ENCODE measurements at places on chromosomes 7 and 10. TPM values are rescaled to one million over a fixed set of nuclear protein-coding genes. Genes with fewer than 3 reads are reported as not detected.

DNA sequence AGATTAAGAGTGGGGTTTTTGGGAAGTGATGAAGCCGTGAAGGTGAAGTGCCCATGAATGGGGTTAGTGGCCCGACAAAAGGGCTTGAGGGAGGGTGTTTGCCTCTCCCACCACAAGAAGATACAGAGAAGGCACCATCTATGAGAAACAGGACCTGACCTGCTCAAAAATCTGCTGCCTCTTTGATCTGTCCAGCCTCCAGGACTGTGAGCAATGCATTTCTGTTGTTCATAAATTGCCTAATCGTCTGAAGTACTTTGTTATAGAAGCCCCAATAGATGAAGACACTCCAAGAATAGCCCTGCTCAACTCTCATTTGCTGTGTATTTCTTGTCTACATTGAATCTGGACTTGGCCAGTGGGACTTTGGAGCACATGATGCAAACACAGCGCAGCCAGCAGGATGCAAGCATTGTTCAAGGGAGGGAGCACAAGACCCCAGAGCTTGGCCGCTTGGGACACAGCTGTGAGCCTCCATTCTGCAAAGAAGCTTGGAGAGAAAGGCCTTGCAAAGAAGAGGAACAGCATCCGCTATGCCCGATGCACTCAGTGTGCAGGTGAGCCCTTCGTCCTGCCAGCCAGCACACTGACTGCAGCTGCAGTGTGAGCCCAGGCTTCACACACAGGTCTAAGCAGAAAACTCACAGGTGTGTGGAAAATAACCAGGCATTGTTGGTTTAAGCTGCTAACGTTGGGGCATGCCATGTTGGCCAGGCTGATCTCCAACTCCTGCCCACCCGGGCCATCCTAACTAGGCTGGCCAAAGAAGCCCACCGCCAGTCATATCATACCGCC, 73.2 kb upstream of the KLF6 start:
- no peak for DNase-seq

DNA sequence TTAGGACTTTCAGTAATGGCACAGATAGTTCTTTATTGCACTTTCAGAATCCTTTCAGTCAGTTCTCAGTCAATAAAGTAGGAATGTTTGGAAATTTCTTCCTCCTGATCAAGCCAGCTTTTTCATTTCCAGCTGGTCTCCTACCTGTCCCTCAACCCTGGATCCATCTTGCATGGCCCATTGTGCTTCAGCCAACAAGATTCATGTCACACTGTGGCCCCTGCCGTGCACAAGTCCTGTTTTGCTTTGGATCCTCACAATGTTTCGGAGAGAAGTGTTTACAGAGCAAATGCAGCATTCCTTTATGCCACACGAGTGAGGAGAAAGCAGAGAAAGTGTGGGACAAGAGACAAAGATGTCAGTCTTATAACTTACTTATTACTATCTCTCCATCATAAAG, 1694.7 kb upstream of the LRRTM3 start:
- DNase-seq = no peak

GRCh38 chr10:60944058-60944909, at the start of gene RHOBTB1:
Gene RHOBTB1, minus strand, starts transcription at chr10:60944185. Its CDS starts 32,643 bp downstream, at chr10:60911542.
- peak; percentile 44 for DNase-seq

GRCh38 chr10:34254596-34254995, 560.5 kb downstream of the PARD3 start:
- peak; percentile 47 for DNase-seq

DNA sequence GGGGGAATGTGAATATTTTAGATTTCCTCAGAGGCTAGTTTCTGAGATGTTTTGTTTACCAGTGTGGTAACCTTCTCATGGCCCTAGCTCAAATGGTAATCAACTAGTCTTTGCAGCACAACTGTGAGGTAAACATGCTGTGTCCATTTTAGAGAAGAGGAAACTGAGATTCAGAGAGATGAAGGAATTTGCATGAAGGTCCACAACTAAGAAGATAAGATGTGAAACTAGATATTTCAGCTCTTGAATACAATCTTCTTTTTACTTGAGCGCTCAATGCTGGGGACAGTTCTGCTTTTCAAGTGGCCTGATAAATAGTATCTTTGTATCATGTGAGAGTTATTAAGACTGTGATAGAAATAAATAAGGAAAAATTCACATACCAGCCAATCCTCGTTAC, 245.4 kb downstream of the AUTS2 start:
- no peak for DNase-seq

- no peak for DNase-seq
Measured at GRCh38 chr10:50469778-50470193, 154.0 kb downstream of the SGMS1 start.

GRCh38 chr7:3989723-3990122, 688.7 kb downstream of the SDK1 start:
- no peak for DNase-seq

DNA sequence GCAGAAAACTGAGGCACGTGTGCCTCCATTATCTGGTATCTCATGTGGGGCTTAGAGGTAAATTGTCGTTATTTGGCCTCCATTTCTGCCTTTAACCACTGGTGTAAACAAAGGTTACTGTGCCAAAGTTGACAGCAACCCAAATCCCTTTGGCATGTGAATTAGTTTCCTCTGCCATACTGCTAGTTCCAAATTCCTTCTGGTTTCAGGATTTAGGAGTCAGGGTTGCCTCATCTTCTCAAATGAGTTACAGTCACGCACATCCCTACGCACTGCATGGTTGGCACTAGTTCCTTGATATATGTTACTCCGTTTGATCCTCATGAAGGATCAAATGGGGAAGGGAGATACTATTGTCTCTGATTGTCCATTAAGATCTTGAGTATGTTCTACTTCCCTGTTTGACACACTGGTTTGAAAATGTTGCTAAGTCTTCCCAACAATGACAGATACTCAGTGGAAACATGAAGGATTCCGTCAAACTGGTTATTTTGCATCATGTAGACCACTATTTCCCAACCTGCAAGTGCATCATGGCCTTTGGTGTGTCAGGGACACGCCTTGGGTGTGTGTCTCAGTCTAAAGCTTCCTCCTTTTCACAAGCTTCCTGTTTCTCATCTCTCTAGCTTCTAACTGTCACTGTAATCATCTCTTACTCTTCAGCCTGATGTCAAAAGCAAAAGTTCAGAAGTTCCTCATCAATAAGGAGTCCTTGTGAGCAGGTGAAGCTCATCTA, at the start of gene LIPN:
Gene LIPN (plus strand): TSS at position 655 of the 736 bp plus-strand sequence. CDS start 1,386 bp downstream, outside the sequence.
- no peak for DNase-seq

GRCh38 chr10:20668985-20669384, 228.1 kb downstream of the NEBL start:
- DNase-seq = no peak

DNA sequence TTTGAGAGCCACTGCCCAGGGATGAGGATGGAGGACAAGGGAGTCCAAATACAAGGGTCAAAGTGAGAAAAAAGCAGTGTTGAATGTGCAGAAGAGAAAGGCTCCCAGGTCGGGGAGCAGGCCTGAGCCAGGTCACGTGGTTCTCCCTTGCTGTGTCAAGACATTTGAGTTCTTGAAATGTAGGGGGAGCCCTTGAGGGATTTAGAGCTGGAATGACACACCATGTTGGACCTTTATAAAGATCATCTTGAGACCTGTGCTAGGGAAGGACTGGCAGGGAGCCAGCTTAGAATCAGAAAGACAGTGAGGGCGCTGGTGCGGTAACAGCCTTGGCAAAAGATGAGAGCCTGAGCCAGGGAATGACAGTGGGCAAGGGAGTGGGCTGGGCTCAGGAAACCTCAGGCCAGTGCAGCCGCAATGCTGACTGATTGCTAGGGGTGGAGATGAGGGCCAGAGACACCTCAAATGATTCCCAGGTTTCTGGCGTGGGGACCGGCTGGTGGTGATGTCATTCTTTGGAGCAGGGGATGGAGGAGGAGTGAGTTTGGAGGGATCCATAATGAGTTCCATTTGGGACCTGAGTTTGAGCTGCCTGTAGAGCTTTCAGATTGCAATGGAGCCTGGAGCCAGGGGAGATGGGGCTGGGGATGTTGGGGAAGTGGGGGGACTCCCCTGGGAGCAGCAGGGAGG, 120.1 kb downstream of the PTPN20 start:
- DNase-seq = no peak

DNA sequence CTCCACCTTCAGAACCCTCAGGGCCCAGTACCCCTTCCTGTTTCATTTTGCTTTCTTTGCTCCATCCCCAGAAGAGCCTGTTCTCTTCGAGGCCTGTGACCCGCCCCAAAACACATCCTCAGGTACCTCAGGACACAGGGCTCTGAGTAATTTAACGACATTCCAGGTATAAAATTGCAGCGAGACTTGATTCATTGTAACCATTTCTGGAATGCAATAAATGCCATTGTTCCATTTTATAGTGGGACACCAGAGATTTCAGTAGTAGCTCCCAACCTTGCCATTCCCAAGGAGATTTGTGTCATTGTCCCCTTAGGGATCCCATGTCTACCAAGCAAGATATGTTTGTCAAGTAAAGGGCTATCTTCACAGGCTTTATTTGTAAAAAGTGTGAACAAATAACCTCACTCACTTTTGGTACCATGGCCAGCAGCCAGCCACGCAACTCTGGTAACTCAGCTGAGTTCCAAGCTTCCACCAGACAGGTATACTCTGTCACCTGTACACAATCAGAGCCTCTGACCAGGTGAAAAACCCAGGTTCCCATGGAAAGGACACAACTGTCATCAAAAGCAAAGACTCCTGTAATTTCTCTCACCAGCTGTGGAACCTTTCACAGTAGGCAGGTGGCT, 441.3 kb downstream of the PLXNA4 start:
- no peak for DNase-seq

DNA sequence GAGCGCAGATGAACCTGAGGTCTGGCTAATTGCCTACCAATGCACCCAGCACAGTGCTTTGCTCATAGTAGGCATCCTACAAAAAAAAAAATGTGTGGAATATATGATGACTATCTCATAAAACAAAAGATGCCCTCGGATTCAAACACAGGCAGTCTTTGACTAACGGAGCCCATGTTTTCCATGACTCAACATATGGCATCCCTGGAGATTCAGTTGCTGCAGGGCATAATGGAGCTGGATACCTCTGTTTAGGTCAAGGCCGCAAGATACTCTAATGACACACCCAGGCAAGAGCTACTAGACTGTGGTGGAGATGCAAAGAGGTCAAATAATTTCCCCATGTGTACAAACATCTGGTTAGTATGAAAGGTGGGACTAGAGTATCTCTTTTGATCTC, 16.3 kb downstream of the CUBN start:
- DNase-seq = no peak

DNA sequence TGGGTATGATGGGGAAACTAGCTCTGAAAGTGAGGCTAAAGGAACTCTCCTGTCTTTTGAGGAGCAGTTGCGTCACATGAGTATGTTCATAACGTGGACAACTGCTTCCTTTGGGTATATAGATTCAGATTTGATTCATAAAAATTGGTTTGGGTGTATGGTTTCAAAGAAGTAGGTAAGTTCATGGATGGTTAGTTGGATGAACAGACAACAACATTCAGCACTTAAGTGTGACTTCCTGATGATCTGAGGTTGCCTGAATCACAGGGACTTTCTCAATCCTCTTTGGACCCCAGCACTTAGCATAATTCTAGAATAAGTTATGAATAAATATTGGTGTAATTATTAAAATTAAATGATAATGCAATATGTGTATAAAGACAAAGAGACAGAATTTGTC, 43.4 kb downstream of the MACC1 start:
- no peak for DNase-seq

GRCh38 chr7:14851610-14852009, 50.9 kb downstream of the DGKB start:
- no peak for DNase-seq

DNA sequence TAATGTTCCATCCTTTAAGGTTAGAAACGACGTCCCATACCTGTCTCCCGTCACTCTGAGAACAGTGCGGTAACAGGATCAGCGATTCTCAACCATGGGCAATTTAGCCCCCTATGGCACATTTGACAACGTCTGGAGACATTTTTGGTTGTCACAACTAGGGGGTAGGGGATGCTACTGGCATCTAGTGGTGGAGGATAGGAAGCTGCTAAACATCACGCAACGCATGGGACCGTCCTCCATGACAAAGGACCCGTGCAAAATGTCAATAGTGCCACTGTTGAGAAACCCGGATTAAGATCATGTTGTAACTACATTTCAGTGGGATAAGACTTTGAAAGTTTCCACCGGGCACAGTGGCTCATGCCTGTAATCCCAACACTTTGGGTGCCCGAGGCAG, 5.0 kb upstream of the PAXIP1 start:
- no peak for DNase-seq

DNA sequence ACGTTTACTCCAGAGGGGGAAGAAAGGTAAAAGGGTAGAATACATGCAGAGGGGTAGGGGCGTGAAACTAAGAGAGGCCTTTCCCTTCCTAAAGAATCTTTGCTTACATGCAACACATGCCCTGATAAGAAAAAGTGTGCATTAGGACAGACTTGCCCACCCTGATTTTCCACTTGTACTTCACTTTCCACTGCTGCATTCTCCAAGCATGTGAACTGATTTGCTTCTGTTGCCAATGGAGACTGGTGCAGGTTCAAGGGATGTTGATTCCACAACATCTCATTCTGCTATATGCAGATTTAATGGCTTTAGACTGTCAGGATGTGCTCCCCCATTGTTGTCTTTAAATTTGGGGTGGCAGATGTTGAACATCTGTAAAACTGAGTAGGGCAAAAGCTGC, 237.5 kb upstream of the TCF7L2 start:
- no peak for DNase-seq

GRCh38 chr7:94067506-94067905, 63.4 kb upstream of the BET1 start:
- no peak for DNase-seq

DNA sequence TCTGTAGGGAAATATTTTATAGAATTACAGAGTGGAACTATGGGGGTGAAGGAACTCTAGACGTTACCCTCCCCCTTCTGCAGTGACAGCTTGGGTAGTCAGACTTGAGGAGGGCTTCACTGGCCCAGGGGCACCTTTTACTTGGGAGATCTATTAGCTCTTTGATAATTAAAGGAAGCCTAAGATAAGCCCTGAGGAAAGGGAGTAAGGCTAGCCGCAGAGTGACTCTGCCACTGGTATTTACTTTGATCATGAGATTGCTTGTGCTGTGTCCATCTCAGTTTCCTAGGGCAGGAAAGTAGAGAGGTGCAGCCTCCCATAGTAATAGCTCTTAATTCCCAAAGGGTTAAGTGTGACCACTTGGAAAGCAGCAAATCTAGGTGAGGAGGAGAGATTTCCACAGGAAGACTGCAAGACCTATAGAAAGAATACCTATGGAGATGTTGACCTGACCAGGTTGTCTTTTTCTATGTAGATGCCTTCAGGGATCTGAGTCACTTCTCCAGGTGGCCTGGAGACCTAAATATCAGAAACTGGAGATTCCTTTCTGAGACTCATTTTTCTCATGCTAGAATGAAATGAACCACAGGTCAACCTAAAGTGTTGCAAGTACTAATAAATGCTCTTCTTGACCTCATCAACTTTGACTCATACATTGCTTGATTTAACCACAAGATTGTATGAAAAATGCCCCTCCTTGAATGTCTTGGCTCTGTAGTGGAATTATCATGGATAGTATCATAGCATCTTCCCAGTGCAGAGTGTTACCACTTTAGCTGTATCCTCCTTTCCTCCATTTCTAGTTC, 447.3 kb upstream of the GHITM start:
- DNase-seq = no peak

Gene MICU1
- total RNA-seq = 40.1 TPM

Gene ADARB2
- total RNA-seq = not detected

Gene PCBD1
- total RNA-seq = 54.6 TPM

Gene PKD2L1
- total RNA-seq = not detected

Gene PNPLA8
- total RNA-seq = 26.7 TPM

Gene ABHD11
- 11.9 TPM for total RNA-seq

Gene TAS2R5
- 0.53 TPM for total RNA-seq

Gene MINDY4
- total RNA-seq = 2.2 TPM
